ENCODE measurements at places on chromosomes 3 and 15. TPM values are rescaled to one million over a fixed set of nuclear protein-coding genes. Genes with fewer than 3 reads are reported as not detected.
A peak's percentile ranks its signal among the peaks of the same experiment; 100 is the strongest.

DNA sequence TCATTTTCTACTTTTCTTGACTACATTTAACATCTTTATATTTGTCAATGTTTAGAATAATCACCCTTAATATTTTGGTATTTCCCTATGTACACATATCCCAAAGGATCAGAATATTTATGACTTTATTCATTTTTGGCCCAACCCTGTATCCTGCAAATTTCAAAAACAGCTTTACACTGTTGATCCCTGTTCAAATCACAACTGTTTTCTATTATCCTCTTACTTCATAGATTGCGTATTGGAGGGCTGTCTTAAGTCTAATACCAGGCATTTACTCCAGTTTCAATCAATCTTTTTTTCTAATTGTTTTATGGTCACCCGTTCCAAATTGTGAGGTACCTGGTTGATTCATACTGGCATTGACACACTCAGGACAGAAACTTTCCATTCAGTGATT lies 107.9 kb downstream of the RPL22L1 start:
- no peak for DNase-seq

- peak; percentile 85 for DNase-seq
Observed at GRCh38 chr3:195914648-195915473, 6.5 kb upstream of the TNK2 start.

DNA sequence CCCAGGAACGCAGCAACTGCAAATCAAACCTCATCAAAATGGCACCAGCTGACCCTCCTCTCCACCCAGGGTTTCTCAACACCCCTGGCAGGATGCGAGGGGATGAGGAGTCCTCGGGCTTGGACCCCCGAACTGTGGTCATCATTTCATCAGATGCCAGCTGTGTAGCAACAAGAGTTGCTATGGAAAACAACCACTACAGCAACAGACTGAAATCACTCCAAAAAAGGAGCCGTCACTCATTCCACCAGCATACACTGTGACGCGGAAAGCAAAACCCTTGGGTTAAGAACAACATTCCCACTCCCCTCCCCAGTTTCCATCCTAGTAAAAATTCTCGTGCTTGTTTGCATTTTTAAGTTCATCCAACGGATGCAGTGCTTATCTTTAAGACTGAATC lies 40.1 kb downstream of the VGLL4 start:
- DNase-seq = no peak

GRCh38 chr3:117630885-117631284 lies 921.3 kb downstream of the TUSC7 start:
- DNase-seq = no peak

GRCh38 chr15:38486936-38487335 lies 33.0 kb downstream of the FAM98B start:
- peak; percentile 5 for DNase-seq

- DNase-seq = no peak
Observed at GRCh38 chr3:124407260-124407659, 323.0 kb upstream of the UMPS start.

DNA sequence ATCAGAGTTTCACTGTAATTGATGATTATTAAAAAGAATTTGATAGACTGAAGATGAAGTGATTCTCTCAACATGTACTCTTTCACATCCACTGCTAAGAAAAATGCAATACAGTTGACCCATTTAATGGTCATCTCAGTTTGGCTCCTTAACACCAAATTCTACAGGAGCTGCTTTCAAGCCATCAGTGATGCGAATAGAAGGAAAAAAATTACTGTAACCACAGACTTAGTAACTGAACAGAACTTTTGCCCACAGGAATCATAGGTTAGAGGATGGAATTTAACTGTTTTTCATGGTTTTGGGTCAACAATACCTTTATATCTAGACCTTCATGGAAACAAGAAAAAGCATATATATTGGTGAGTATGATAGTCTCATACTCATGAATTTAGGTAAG lies 633.5 kb downstream of the CADM2 start:
- DNase-seq = no peak

DNA sequence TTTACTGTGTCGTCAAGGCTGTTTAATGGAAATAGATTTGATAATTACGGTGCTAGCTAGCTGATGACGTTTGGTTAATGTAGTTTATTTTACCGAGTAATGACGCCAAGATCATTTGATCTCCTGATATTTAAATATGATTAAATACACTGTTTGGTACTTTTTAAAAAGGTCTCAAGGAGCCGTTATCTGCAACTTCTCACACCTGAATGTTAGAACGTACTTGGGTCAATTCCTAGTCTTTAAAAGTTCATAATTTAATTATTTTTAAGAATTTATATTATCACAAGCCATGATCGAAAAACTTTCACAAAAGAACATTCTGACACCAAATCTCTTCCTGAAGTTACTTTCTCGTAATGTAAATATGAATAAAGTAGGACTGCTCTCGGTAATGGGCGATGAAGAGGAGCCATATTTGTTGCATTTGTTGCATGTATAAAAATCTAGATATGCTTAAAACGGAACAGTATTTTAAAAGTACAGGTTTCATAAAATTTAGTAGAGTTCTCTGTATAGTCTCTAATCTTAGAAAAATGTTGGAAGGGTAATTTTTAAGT lies 16.2 kb upstream of the CHD2 start:
- no peak for DNase-seq

- DNase-seq = no peak
Observed at GRCh38 chr15:62089616-62090015, 22.8 kb downstream of the C2CD4A start.

- no peak for DNase-seq
Observed at GRCh38 chr3:16686679-16687078, 81.5 kb upstream of the DAZL start.

GRCh38 chr3:129441782-129442181 lies 1.8 kb downstream of the IFT122 start:
- no peak for DNase-seq

GRCh38 chr3:63791974-63792373 lies 27.1 kb upstream of the C3orf49 start:
- DNase-seq = no peak

DNA sequence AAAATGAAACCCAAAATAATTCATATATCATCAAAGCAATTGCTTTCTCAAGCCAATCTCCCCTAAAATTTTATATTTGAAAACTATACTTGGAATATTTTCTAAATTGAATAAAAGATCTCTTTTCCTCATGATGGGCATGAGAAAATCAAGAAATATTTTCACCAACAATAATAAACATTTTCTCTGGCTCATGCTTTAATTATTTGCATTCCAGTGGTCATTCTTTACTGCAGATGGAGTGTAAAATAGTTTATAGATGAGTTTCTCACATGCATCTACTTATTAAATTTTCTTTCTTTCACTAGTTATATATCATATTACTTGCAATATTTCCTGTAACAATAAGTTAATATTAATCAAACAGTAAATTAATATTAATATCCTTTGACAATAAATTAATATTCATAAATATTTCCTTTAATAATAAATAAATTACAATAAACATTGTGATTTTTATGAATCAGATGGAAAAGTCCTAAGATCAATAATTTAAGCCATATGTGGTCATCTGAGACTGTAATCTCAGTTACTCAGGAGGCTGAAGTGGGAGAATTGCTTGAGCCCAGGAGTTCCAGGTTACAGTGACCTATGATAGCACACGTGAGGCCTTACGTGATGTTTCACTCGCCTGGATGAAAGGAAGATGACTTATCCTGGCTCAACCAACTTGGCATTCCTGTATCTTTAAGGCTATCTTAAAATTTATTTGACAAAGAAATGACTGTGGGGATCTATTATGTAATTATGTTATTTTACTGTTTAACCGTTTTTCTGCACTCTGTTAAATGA lies 958.8 kb downstream of the ZPLD1 start:
- no peak for DNase-seq

GRCh38 chr3:72427624-72428023 lies 420.6 kb downstream of the SHQ1 start:
- no peak for DNase-seq

DNA sequence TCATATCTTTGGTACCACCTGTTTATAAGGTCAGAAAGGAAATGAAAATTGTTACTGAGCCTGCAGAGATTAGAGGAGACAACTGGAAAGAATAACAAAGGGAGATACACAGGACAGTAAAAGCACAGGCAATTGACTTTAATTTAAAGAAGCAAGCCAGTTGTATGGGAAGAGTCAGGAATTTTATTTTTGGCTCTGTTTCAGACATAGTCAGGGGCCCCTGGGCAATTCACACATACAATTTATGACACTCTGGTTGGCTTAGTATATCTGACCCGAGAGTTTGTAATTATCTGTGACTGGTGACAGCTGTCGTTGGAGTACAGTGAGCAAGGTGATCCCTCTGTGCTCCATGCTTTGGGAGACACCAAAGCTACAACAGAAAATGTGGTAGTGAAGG lies 591.9 kb upstream of the NECTIN3 start:
- DNase-seq = no peak

DNA sequence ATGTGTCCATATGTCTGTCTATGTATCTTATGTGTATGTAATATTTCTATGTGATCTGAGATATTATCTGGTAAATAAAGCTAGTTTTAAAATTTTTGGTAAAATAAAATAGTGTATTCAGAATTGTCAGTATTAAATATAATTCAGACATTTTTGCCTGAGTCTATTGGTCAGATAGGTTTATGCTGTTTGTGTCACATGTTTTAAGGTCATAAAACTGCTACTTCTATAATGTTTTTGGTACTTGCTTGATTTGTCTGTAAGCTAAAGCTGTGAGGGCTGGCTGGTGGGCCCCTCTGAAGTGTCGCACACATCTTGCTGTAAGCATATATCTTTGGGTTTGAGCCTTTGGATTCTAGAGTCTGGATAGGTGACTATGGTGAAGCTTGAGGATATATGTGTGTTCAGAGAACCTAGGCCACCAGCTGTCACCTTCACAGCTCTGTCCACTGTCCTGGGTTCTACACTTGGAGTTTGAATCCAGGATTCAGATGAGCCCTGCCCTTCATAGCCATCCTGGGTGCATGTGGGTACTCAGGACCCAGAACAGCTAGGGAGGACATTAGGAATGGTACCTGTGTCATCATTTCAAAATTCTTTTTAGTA lies 71.8 kb upstream of the STRIT1 start:
- DNase-seq = no peak

DNA sequence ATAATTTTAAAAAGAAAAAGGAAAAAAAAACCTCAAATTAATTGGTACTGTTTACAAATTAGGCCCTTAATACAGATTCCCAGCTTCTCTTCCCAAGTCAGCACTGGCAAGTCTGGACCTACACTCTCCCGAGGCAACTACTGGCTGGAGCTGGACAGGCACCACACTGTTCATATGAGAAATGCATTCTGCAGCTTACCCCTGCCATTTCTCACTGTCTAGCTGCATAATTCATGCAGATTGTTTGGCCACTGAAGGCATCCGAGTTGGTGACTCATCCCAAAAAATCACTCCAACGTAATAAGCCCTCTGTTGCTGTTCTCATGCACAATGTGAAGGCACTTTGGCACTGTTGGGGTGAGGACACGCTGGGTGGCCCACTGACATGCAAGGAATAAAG lies 45.3 kb downstream of the ROPN1B start:
- no peak for DNase-seq

- DNase-seq = no peak
Observed at GRCh38 chr3:55796533-55796932, 309.4 kb upstream of the WNT5A start.

DNA sequence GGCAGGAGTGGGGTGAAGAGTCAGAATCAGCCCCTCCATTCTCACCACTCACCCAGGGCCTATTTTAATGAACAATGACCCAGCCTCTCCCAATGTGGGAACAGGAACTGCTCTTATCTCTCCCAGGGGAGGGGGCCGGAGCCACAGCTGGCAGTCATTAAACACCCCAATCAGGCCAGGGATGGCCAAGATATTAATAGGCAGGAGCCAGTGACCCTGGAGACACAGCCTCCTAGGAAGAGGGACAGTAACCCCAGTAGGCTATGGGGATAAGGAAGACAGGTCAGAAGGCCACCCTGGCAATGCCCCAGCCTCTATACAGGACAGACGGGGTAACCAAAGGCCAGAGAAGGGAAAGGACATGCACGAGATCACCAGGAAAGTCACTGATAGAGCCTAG lies 38.6 kb downstream of the VIPR1 start:
- DNase-seq = no peak

Gene BNC1
- total RNA-seq = not detected

Gene CELSR3
- total RNA-seq = 19.3 TPM

Gene COL6A5
- total RNA-seq = not detected

Gene TIMP4
- not detected for total RNA-seq

Gene PLIN1
- 0.35 TPM for total RNA-seq

Gene ZBBX
- not detected for total RNA-seq

Gene LEKR1
- 0.55 TPM for total RNA-seq

Gene ZSCAN29
- 26.6 TPM for total RNA-seq
